Fibroblast of lung (primary cell): ENCODE measurements at places on chromosomes 11 and 22. TPM values are rescaled to one million over a fixed set of nuclear protein-coding genes. Genes with fewer than 3 reads are reported as not detected.

OR5A1 gene
- total RNA-seq = not detected in 2 replicates

MISFA gene
- total RNA-seq = 0.50 and 0.51 TPM in 2 replicates

SYT12 gene
- total RNA-seq = under 0.01 and 0.26 TPM in 2 replicates

DNA sequence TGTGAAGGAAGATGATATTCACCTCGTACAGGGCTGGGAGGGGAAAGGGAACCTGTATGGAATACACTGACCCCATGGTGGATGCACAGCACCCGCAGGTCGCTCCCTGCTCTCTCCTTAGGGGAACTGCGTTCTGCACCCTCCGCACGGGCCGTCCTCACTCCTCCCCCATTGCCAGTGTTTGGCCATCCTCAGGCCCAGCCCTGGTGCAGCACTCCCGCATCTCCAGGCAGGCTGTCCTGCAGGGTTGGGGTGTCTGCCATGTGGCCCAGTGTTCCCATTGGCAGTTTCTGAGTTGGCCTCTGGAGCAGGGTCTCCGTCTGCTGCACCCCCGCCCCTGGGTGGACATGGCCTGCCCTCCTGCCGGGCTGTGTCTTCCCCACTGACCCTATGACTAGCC lies 19.1 kb upstream of the PARVG start:
- H3K27me3 ChIP-seq = no peaks in the 10 kb centered on the region
- no peak for DNase-seq
- H3K36me3 ChIP-seq = no peaks in the 10 kb centered on the region
- no peak overlapping the region for H3K4me3 ChIP-seq
- H3K27ac ChIP-seq = no peak overlapping the region

- H3K36me3 ChIP-seq = no peaks in the 10 kb centered on the region
- H3K27me3 ChIP-seq = no peaks in the 10 kb centered on the region
- H3K27ac ChIP-seq = no peak overlapping the region
- DNase-seq = no peak
Measured at GRCh38 chr22:35102663-35103062, 36.7 kb downstream of the ISX start.

GRCh38 chr22:39414377-39414776 lies 14.8 kb downstream of the TAB1 start:
- no peak overlapping the region for H3K27ac ChIP-seq
- peaks cover 2% of the 10 kb centered on the region for H3K4me1 ChIP-seq
- H3K4me3 ChIP-seq = no peak overlapping the region
- no peak for DNase-seq

GRCh38 chr22:24432059-24432853 lies 4.9 kb downstream of the ADORA2A start:
- H3K36me3 ChIP-seq = no peaks in the 10 kb centered on the region
- DNase-seq = peak; percentile 71
- H3K4me1 ChIP-seq = peaks cover 15% of the 10 kb centered on the region
- no peak overlapping the region for H3K27ac ChIP-seq
- H3K27me3 ChIP-seq = no peaks in the 10 kb centered on the region

GRCh38 chr11:2763984-2764383 lies 64.2 kb upstream of the KCNQ1OT1 start:
- H3K36me3 ChIP-seq = no peaks in the 10 kb centered on the region
- H3K4me3 ChIP-seq = no peak overlapping the region
- DNase-seq = no peak
- H3K27me3 ChIP-seq = no peaks in the 10 kb centered on the region
- H3K4me1 ChIP-seq = peaks cover 2% of the 10 kb centered on the region
